ENCODE measurements at places on chromosomes 16 and 17.

GRCh38 chr16:81646561-81646960 is 132.5 kb upstream of the PLCG2 start:
- no peak for DNase-seq

DNA sequence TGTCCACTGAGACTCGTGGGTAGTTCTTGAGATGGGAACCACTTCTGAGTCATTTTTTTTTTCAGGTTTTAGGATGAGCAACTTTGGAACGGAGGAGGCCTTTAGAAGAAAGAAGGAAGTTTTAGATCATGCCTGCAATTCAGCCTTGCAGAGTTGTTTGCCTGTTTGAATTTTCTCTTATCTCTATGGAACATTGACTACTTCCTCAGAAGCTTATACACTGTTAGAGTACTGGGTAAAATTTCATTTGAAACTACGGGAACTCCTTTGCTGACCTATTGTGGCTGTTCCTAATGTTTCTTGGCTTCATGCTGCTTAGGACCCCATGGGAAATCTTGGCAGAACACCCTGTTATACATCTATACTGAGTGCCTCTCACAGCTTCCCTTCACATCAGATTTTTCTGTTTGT is 70.8 kb downstream of the MAP2K6 start:
- peak; percentile 68 for DNase-seq

- DNase-seq, result peak; percentile 97
Observed at GRCh38 chr16:4624827-4625559, 367 bp downstream of the MGRN1 start.

- no peak for DNase-seq
Observed at GRCh38 chr17:61581611-61582349, 9.2 kb downstream of the NACA2 start.

GRCh38 chr16:88924834-88925539 is 52.0 kb downstream of the CBFA2T3 start:
- no peak for DNase-seq

DNA sequence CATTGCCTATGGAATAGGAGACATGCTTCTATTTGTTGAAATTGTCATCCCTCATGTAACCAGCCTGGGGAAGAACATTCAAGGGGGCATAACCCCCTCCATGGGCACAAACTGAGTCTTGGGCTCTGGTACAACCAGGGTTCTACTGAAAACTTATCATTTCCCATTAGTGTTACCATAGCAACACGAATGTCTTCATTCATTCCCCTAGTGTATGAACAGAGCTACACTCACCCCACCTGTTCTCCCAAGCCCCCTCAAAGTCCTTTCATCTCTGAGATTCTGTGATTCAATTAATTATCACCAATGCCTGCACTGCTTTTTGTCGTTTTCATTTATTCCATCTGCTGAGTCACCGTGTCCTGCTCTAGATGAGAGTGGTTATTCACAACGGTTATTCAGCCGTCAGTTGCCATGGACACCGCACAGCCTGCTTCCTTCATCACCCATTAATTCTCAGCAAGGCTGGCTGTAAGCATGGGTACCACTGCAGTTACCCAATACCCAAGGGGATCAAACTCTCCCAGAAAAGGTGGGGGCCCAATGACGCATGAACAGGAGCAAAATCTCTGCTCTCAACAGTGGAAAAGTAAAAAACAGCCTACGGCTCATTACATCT is 1.6 kb upstream of the GAST start:
- DNase-seq, result no peak

DNA sequence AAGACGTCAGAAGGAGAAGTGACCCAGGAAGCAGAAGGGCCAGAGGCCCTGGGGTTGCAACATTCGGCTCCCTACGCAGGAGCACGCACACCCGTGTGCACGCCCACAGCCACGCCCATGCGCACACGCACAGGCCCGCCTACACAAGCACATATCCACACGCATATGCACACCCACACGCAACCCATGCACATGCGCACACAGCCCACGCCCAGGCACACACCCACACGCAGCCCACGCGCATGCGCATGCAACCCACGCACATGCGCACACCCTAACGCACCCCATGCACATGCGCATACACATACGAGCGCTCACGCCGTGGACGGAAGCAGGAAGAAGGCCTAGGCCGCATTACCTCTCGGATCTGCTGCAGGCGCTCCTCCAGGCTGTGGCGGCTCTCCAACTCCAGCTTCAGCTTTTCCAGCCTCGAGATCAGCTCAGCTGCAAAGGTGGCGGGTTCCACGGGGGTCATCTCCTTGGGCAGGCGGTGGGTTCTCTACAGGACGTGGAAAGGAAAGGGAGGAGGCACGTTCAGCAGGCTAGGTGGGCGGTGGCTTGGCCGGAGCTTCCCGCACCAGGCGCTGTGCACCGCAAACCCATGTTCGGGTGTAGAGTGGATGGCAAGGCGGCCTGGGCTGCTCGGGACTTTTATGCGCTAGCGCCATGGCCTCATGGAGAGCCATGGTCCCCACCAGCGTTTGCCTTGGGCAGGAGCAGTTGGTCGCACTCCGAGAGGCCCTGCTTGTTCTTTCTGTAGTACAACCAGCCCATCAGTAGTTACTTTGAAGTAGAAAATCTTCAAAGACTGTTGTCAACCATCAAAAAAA is 23.4 kb downstream of the AXIN2 start:
- DNase-seq, result no peak

GRCh38 chr16:49528060-49528865 is 154.7 kb downstream of the C16orf78 start:
- DNase-seq, result peak; percentile 7

GRCh38 chr16:11386054-11386680 is 40.9 kb downstream of the RMI2 start:
- DNase-seq, result no peak

GRCh38 chr16:81809567-81809966 is 30.5 kb downstream of the PLCG2 start:
- no peak for DNase-seq

DNA sequence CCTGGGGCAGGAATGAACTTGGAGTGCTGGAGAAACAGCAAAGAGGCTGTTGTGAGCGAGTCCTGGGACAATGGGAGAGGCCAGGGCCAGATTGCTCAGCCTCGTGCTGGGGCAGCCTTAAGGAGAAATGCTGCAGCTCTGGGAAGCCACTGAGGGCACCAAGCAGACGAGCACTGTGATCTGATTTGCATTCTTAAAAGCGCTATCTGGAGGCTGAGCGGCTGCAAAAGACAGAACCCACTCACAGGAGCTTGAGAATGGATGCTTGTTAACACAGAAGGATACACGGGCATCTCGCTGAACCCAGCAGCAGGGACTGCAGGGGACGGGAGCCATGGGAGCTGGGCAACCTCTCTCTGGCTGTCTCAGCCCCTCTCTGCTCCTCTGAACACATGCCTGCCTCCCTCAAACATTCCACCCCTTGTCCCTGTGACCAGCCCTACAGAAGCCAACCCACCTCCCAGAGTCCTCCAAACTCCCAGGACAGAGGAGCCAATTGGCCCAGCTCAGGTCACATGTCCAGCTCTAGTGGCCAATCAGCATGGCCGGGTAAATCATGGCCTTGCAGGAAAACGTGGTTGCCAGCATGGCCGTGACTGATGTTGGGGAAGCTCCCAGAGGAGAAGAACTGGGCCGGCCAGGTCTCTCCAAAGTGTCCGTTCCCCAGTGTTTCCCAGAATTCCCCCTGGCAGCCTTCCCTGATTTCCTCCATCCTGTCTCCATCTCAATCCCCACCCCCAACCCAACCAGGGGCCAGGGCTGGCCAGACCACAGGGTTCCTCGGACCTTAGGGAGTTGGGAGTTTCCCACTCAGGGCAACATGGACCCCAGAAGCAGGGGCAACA is 60.3 kb downstream of the GSG1L start:
- DNase-seq, result no peak

GRCh38 chr17:56292578-56292977 is 139.3 kb downstream of the ANKFN1 start:
- no peak for DNase-seq

Data from suppressor macrophage treated with lipopolysaccharide for 4 hours (primary cell).